ENCODE measurements at places on chromosomes 6 and 20.

GRCh38 chr6:30882204-30882758 lies 2.0 kb upstream of the DDR1 start:
- DNase-seq: no peak

DNA sequence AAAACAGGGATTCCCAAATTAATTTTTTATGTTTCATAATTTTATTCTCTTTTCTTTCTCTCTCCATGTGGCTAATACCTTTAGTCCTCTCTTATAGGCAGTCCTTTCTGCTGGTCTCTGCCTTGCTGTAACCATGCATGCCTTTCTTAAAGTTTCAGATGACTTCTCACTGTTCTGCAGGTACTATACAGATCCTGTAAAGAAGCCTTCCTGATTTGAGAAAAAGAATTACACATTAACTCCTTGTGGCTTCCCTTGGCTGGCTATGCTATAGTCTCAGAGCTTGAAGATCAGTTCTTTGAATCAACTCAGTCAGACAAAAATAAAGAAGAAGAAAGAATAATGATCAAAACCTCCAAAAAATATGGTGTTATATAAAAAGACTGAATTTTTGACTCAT lies 7.3 kb upstream of the GPR63 start:
- no peak for DNase-seq

- no peak for DNase-seq
These were observed 43.2 kb upstream of the NOTCH4 start for GRCh38 chr6:32267035-32267434.

DNA sequence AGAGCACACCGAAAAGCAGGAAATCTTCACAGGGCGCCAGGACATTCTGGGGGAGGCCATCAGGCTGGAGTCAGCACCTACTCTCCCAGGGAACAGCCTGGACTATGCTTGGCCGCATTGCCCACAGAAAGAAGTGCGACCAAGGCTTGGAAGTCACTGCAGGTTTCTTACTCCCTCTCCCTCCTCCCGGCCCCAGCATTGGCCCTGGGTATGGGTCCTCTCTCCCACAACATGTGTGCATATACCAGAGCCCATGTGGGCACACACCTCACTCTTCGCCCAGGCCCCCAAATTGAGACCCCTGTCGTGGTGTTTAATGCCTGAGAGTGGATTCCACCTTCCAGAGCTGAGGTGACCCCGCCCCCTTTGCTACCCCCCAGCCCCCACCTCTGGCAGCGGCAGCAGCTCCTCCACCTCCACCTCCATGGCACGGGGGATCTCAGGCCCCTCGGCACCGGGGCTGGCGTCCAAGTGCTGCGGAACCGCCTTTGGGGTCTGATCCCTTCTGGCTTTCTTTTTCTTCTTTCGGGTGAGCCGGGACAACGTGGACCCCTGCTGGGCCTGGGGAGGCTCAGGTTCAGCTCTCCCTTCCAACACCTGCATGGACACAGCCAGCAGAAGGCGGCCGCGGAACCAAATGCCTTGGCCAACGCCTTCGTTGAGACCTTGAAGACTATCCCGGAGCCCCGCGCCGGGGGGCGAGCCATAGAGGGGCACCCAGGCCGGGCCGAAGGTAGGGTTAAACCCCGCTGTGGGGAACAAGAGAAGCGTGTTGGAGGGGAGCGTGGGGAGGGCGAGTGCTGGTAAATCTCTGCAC lies 15.2 kb upstream of the SPAG4 start:
- DNase-seq: no peak

GRCh38 chr20:32326504-32326845 lies 31.7 kb upstream of the ASXL1 start:
- no peak for DNase-seq

GRCh38 chr6:13910443-13910842 lies 14.3 kb upstream of the RNF182 start:
- no peak for DNase-seq

- no peak for DNase-seq
These were observed 2.6 kb downstream of the BACH2 start for GRCh38 chr6:90294008-90294511.

GRCh38 chr6:72386324-72386723 lies 235.5 kb upstream of the KCNQ5 start:
- DNase-seq: no peak

DNA sequence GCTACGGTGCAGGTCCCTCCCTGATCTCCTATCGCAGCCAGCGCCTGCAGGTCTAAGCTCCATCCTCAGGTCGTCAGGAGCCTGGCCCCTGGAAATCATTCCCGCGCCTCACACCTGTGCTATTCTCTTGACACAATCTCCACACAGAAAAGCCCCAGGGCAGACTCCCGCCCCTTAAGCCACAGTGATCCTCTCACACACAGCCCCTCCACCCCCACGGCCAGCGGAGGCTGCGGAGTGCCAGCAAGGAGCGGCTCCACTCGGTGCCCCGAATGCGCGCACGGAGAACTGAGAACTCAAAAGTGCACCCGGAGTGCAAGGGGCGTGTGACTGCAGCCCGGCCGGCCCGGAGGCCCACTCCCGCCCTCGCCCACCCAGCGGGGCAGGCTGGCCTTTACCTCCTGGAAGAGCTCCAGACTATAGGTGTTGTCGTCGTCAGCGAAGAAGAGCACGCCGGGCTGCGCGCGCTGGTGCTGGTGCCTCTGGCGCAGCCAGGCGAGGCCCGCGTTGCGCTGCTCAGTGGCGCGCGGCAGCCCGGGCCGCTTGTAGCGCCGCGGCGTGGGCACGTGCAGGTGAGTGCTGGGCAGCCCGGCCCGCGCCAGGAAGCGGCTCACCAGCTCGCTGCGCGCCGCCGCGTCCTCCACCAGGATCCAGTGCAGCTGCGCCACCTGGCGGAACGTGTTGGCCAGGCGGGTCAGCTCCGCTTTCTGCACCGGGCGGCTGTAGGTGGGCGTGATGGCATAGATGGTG lies 1.2 kb downstream of the B3GAT2 start:
- DNase-seq: peak; percentile 83

DNA sequence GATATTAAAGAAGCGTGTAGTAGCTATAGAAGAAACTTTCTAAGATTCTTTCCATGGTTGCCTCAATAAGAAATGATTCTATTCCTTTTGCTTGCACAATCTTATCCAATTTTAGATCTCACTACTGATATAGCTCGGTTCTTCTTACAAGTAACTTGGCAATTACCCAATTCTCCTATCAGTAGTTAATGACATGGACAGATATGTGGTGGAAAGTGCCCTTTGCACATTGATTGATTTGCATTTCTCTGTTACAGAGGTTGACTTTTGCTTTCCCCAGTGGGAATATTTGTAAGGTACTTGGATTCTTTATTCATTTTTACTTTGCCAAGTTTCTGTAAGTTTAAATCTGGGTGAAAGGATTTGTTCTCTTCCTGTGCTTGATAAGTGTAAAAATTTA lies 93.7 kb upstream of the QKI start:
- no peak for DNase-seq

GRCh38 chr6:136526937-136527336 lies 23.3 kb downstream of the MAP7 start:
- no peak for DNase-seq

GRCh38 chr20:45970646-45971424 lies 1.2 kb downstream of the ZNF335 start:
- DNase-seq: no peak

GRCh38 chr6:112781241-112781640 lies 434.1 kb downstream of the RFPL4B start:
- DNase-seq: no peak

DNA sequence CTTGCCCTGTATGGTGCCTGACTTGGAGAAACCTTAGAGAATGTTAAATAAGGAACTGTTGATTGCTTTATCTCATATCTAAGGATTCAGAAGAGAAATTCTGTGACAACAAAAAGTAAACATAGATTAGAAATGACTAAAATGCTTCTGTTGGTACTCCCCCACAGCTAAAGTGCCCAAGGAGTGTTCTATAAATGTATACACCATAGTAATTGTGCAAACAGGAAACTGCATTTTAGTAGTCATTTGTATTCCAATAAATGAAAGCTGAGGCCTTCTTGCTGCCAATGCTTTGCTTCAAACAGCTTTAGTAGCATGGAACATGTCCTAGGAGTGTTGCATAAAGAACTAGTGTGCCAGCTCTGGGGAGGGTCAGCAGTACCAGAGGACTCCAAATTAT lies 343.7 kb upstream of the IRAK1BP1 start:
- no peak for DNase-seq

- no peak for DNase-seq
These were observed 97.2 kb downstream of the SPTLC3 start for GRCh38 chr20:13105864-13106457.
